Lung (tissue), 17 donors: ENCODE measurements at places on chromosomes 12 and 14. TPM values are rescaled to one million over a fixed set of nuclear protein-coding genes. Genes with fewer than 3 reads are reported as not detected.

DNA sequence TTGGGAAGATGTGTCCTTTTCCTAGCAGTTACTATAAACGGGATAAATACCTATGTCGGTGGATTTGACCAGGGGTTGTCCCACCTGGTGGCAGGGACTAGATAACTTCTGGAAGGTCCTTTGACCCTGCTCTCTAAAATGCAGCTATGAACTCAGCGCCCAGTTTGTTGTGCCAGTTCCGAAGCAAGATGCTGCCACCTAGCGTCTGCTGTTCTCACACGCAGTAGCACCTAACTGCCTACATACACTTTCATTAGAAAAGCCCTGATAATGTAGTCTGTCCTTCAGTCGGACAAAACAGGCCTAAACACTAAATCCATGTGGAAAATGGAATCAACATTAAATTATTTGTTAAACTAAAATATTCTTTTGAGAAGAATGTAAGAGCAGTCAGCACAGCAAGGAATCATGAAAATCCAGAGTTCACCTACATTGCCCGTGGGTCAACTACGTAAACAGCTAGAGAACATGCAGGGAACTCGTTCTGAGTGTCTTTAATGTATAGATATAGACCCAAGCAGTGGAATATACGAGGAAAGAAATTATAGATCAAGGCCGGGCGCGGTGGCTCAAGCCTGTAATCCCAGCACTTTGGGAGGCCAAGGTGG is 51.1 kb upstream of the CRACR2A start:
- H3K36me3 ChIP-seq: peaks cover 6% of the 10 kb centered on the region
- no peaks in the 10 kb centered on the region for H3K4me1 ChIP-seq
- no peaks in the 10 kb centered on the region for H3K27me3 ChIP-seq
- no peak overlapping the region for H3K4me3 ChIP-seq
- DNase-seq: peak; percentile 82

DNA sequence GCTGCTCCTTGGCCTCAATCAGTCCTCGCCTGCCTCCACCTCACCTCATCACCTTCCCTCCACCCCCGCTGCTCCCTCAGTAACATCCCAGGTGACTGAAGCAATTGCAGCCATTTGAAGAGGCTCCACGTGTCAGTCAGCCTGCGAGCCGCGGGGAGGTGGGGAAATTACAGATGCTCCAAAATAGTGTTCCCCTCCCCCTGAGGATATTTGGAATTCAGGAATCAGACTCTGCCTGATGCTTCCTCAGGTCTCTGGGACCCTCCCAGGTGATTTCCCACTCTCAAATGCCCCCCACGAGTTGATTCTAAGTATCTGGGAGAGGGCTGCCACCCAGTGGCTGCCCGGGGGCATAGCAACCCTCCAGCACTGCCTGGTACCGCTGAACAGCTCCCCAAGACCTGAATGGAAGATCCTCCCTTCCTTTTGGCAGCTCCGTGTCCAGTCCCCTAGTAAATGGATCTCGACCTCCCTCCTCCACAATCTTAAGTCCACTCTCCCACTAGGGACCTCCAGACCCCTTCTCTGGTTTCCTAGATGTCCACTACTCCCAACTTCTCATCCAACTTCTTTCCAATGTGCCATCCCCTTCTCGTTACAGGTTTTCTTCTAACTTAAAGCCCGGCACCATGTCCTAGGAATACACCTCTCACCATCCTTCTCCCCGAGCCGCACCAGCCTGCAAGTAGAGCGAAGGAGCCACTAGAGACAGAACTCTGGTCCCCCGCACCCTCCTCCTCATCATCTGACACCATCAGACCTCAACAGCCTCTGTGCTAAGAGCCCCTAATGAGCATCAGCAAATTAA is 1.4 kb upstream of the ASIC1 start:
- H3K27me3 ChIP-seq: peaks cover 6% of the 10 kb centered on the region
- H3K27ac ChIP-seq: no peak overlapping the region
- no peak overlapping the region for H3K4me3 ChIP-seq
- DNase-seq: peak; percentile 60

GRCh38 chr12:45259675-45260074 is 43.8 kb downstream of the ANO6 start:
- H3K4me3 ChIP-seq: no peak overlapping the region

- no peak for DNase-seq
- no peak overlapping the region for H3K4me3 ChIP-seq
- H3K36me3 ChIP-seq: peaks cover 8% of the 10 kb centered on the region
- H3K27ac ChIP-seq: no peak overlapping the region
- no peaks in the 10 kb centered on the region for H3K27me3 ChIP-seq
Observed at GRCh38 chr12:42338280-42338679, 12.3 kb downstream of the PPHLN1 start.

Gene PTPRO
- 11.7 TPM for total RNA-seq
